ENCODE measurements at places on chromosomes 5 and 9.

DNA sequence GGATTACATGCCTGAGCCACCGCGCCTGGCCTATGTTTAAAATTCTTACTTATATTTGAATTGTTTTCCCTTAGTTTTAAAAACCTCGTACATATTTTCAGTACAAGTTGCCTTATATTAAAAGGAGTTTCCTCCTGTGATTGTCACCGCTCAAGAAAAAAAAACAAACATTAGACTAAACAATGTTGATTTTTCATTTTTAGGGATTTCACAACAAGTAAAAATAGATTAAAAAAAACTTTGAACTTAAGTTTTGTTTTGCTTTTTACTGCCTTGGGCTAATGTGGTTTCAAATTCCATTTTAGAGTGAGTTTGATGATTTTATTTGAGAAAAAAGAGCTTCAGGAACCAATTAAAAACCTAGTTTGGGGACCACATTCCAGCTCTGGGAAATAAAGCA is 1196.6 kb upstream of the CDH18 start:
- DNase-seq: peak; percentile 24

GRCh38 chr5:133193794-133194193 is 142.0 kb downstream of the HSPA4 start:
- DNase-seq: no peak

- DNase-seq: peak; percentile 93
Observed at GRCh38 chr5:78907255-78907891, 77.7 kb downstream of the ARSB start.

DNA sequence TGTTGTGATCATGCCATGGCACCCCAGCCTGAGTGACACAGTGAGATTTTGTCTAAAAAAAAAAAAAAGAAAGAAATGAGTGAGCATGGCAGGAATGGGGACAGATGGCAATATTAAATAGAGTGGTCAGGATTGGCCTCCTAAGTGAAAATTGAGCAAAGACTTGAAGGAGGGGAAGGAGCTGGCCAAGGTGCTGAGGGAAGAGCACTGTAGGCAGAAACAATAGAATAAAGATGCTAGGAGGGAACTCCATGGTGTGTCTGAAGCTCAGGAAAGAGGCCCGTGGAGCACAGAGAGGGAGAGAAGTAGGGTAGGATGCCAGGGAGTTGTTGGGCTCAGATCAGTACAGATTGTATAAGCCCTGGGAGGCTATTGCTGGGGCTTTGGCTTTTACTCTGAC is 64.4 kb upstream of the PCAT7 start:
- DNase-seq: no peak

- no peak for DNase-seq
Observed at GRCh38 chr5:83559118-83559785, 87.7 kb downstream of the VCAN start.

GRCh38 chr5:173217626-173218397 is 17.2 kb downstream of the NKX2-5 start:
- DNase-seq: no peak

DNA sequence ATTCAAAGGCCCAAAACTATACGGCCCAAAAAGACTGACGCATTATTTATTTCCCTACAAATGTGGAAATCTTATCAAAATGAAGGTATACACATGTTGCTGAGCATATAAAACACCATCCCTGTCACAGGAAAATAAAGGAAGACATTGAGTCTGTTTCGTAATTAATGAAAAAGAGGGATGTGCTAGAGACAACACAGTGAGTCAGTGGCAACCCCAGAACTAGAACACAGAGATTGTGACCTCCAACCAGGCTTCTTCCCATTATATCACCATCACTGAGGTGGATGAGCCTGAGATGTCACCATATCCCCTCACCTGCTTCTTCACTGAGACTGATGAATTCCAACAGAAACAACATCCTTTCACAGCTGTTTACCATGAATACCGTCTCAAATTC is 3.8 kb downstream of the NDUFA8 start:
- DNase-seq: no peak

DNA sequence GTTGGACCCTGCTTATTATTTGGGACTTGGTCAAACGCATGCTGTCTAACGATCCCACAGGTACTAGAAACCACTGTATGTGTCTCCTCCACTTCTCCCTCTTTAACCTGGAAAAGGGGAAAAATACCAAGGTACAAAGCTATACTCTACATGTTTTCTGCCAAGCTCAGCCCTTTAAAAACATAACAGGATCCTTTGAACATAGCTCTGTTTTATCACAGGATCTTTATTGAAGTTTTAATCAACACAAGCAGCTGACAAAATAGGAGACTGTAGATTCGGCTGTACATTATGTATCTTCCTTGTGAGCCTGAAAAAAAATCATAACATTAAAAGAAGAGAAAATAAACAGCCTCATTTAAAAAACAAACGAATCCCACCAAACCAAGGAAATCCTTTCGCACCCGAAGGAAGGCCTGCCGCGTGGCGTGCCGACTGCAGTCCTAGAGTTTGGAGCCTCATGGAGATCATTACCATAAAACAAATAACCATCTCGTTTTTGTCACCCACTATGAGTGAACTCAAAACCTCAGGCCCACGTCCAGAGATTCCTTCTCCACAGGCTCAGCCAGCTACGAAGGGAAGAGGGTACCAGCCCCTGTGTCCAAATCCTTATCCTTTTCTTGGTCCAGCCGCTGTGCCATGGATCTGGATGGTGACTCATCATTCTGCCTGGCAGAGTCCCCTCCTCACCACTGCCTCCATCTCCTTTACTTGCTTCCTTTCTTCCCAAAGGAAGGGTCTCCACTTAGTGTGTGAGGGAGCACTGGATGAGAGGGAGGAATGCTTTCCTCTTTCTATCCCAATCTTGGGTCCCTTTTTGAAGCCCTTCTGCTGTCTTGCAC is 651.1 kb downstream of the CCDC171 start:
- no peak for DNase-seq

- DNase-seq: peak; percentile 38
Observed at GRCh38 chr9:111050819-111051218, 12.5 kb upstream of the LPAR1 start.

DNA sequence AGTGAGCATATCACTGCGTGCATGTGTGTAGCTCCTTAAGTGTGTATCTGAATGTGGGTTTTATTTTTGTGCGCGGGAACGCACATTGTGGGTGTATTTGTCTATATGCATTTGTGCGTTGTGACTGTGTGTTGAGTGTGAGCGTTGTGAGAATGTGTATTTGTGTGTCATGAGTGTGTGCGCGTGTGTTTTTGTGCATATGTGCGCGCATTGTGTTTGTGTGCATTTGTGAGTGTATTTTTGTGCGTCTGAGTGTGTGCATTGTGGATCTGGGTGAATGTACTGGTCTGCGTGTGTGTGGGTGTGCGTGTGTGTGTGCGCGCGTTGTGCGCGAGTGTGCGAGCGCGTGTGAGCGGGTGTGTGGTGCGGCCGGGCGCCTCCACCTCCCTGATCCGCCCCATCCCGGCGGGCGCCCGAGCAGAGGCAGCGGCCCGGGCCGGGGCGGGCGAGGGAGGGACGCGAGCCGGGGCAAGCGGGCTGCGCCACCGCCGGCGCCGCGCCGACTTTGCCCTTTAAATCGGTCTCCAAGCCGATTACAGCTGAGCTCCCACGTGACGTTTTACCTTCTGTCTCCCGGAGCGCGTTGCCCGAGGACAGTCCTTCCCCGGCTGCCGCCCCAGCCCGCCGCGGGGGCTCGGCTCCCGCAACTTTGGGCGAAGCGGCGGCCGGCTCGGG is at the start of gene RASGRF2:
RASGRF2 (plus strand) TSS at position 596 of the 675 bp plus-strand sequence. CDS start 376 bp downstream, outside the sequence.
- DNase-seq: no peak

GRCh38 chr9:116383133-116383532 is 229.5 kb downstream of the PAPPA start:
- no peak for DNase-seq

GRCh38 chr9:119302988-119303698 is 66.1 kb downstream of the BRINP1 start:
- DNase-seq: no peak

- DNase-seq: no peak
Observed at GRCh38 chr5:111313017-111313724, 89.0 kb downstream of the CAMK4 start.

- DNase-seq: no peak
Observed at GRCh38 chr5:131206772-131207171, 36.0 kb downstream of the LYRM7 start.

GRCh38 chr9:115627511-115627910 is 509.6 kb upstream of the TNC start:
- DNase-seq: no peak

- no peak for DNase-seq
Observed at GRCh38 chr9:120383611-120383998, 196.4 kb downstream of the CDK5RAP2 start.

DNA sequence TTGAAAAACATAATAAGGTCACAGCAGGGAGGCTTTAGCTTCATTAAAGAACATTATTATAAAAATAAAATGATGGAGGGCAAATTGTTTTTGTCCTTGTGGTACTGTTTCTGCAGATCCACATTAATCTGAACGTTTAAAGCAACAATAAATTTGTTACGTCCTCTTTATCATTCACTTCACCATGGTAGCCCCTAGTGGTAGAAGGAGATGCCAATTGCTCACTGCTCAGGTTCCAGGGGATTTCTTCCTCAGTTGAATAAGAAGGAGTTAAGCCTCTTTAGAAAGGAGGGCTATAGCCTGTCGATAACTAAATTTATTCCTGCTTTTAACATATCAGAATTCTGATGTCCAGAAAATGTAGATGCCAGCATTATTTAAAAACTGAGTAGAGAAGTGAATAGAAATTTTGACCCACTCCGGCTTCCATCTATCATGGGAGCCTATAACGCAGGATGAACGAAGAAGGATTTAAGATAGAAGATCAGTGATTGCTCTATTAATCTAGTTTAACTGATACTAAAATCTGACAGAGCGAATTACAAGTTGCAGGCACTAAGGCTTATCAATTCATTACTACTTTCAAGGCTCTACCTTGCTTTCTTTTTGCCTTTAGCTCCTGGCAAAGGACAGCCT is 692.3 kb downstream of the PTPRD start:
- DNase-seq: no peak

DNA sequence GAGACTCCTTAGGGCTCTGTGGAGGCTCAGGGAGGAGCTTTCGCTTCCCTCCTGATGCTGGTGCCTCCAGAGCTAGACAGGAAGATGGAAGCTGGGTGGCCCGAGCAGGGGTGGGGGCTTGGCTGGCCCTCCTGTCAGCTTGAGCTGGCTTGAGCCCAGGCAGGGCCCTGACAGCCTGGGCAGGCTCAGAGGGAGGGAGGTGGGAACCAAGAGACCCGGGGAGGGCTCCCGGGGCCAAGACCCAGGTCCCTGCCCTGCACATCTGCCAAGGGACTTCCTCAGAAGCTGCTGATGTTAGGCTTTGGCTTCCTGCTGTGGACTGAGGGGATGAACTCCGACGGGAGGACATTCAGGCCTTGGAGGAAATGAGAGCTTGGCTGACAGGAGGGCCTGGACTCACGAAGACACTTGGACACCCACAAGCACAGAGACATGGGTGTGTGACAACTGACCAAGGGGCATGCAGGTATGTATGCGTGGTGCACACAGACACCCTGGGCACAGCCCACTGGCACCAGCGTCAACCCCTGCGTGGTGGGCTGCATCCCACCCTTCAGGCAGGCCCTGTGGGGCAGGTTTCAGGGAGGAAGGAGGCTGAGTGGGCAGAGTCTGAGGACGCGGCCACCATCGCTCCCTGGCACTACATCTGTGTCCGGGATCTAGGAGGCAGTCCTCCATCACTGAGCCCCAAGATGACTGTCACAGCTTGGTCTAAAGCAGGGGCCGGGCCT is 1.7 kb upstream of the LTC4S start:
- DNase-seq: no peak

GRCh38 chr5:138978080-138978479 is 102.9 kb upstream of the LRRTM2 start:
- DNase-seq: peak; percentile 65

DNA sequence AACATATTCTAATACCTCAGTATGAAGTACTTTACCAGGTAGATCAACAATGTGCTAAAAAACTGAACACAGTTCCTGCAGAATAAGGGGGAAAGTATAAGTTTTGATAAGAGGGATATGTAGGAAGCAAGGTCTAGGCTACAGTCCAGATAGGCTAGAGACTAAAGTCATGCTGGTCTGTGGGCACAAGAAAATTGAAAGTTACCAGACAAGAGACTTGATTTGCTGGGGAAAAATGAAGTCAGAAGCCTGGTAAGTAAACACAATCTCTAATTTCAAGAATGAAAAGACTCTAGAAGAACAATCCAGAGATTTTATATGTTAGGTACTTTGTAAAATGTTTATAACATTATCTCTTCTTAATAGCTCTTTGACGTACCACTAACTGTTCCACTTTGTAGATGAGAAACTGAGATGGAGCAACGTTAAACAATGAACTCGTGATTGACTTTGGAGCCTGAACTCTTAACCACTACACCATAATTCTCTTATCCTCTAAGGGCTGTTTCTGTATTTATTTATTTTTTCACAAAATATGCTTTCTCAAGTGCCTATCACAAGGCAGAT is 19.5 kb downstream of the ADAMTS6 start:
- DNase-seq: no peak

- DNase-seq: no peak
Observed at GRCh38 chr5:180291234-180291940, 496 bp downstream of the MAPK9 start.

- DNase-seq: no peak
Observed at GRCh38 chr5:180102636-180103035, 31.1 kb upstream of the RNF130 start.

DNA sequence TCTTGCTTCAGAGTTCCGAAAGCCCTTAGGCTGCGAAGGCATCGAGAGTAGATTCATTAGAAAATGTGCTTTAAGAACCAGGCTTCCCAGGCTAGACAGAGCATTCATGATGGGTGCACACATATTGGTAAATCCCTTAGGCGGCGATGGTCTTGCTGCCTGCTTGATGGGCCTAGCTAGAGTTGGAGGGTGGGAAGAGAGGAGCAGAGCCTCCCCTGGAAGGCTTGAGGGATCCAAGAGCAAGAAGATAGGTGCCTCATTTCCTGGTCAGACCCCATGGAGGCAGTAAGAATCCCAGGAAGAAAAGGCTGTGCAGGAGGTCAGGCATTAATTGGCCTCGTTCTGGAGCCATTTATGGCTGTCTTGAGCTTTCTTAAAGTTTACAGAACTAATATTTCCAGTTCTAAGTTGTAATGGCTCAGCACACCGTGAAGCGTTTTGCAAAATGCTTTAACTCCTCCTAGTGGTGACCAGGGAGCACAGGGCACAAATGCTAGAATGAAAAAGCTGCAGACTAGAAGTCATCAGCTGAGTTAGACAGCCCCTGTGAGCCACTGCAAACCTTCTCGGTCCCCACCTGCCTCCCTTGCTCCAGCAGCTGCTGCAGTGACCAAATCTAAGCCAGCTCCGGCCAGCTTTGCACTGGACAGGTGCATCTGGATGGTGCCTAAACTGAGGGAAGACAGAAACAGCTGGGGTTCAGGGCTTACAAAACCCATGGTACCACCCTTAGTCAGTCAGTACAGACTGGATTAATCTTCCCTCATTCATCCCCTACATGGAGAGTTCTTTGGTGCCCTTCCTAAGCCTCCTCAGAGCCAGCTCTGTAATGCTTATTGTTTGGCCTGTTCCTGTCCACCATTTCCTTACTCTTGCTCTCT is 14.7 kb downstream of the SLC45A2 start:
- peak; percentile 72 for DNase-seq
